ENCODE measurements at places on chromosomes 6 and 20.

GRCh38 chr6:135088281-135088680 lies 33.7 kb upstream of the HBS1L start:
- DNase-seq, result no peak

- DNase-seq, result no peak
Measured at GRCh38 chr20:10318291-10319024, 99.8 kb downstream of the SNAP25 start.

DNA sequence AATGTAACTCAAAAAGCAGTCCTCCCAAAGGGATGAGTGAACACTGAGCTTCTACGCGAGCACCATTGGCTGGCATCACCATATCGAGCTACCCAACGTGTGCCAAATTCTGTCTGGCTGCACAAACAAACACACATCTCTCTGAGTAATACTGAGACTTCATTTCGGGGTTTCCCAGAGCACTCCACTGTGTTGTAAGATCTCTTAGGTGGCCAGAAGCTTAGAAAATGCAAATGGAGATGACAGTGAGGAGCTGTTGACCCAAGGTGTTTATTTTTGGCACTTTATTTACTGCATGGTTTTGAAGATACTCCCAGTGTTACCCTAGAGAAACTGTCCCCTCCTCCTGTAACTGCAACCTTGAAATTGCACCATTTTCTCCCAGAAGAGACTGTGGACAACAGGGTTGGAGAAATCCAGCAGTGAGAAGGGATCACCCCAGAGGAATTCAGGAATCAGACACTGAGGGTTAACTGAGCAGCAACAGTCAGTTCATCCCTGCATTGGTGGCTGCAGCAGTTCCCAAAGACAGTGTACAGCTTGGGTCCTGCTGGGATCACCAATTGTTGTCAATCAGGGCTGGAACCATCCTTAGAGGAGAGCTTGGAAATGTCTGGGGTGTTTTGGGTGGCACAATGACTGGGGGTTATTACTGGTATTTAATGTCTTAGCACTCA lies 1.0 kb upstream of the RIPOR2 start:
- no peak for DNase-seq

DNA sequence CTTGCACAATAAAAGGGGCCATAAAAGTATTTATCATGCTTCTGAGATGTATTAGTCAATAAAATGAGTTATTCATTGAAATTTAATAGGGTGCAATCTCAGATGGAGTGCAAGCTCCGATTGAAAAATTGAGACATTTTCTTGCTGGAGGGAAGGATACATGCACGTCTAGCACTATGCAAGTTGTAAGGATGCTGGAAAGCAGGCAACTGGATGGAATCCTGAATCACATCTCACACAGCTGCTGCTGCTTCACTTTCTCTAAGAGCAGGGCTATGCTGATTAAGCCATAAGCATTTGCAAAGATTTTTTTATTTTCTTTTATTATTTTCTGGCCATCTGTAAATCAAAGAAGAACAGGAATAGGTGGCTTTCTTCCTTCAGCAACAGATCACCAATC lies 308.8 kb upstream of the EPHA7 start:
- DNase-seq, result no peak

DNA sequence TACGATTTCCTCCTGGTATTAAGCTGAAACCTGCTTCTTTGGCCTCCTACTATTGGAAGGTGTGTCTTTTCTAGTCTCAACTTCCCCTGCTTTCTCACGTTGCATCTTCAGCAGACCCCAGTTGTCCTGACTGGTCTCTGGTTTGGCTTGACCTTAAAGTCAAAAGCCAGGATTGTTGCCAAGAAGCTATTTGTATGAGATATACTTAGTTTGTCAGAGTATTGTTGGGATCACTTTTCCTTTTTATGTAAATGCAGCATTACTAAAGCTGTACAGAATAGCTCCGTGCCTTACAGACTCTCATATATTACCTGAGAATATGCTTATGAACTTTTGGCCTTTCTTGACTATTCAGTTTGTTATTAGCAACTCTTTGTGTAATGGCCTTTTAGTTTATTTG lies 61.1 kb downstream of the TSPYL4 start:
- no peak for DNase-seq

DNA sequence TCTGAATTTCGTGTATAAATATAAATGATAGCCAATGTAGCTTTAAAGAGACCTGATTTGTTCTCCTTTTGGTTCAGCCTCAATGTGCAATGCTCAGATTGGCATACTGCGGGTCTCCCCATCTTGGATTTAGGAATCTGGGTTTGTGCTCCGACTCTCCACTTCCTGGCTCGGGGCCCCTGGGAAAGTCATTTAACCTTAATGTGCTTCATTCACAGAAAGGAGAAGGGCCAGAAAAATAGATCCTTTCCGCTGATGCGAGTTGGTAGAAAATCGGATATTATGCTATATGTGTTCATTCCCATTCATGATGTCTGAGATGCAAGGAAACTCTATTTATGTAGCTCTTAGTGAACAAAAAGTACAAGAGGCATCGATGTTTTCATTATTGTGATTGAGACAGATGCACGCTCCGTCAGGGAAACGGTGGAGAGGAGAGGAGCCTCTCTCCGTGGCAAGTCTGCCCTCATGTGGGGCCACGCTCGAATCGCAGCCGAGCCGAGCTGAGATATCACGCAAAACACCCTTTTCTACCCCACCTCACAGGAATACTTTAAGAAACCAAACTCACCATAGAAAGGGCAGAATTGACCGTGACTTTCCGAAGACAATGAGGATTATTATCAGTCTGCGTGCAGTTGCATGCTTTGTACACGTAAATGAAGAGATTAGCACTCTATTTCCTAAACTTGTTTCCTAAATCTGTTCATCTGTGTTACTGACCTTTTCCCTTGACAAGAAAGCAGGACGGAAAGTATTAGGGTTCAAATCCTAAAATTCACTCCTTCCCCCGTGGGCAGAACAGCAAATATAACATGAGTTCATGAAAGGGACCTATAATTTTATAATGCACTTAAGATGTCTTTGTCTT lies 136.6 kb downstream of the COL9A1 start:
- peak; percentile 67 for DNase-seq

DNA sequence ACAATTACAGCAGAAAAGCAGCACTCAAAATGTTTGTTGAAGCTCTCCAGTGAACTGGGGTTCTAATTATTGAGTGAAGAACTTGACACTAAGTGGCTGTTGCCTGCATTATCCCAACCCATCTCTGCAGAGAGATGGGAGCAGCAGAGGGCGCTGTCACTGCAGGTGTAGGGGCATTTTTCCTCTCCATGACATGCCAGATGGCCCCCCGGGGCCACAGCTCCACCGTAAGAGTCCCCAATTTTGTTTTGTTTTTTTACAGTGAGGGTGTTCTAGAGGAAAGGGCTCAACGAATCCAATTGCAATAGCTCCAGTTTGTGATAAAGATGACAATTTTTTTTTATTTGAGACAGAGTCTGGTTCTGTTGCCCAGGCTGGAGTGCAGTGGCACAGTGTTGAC lies 1.9 kb upstream of the FUCA2 start:
- DNase-seq, result peak; percentile 29

GRCh38 chr6:7238900-7239589 lies 74.0 kb downstream of the SSR1 start:
- peak; percentile 75 for DNase-seq

DNA sequence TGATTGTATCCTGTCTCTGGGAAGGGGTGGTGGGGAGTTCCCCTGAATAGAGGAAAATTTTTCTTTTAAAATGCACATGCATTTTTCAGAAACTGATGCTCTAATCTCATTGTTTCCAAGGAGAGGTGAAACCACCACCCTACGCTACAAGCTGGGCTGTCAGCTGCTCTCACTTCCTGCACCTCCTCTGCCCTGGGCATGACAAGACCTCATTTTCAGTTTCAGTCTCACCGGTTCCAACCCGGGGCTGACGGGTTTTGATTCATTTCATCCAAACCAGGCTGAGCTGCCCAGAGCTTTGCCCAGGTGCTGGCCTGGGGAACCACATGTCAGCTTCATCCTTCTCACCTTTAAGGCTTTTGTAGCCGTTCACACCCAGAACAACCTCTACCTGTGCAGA lies 99.7 kb downstream of the EYA2 start:
- DNase-seq, result no peak

DNA sequence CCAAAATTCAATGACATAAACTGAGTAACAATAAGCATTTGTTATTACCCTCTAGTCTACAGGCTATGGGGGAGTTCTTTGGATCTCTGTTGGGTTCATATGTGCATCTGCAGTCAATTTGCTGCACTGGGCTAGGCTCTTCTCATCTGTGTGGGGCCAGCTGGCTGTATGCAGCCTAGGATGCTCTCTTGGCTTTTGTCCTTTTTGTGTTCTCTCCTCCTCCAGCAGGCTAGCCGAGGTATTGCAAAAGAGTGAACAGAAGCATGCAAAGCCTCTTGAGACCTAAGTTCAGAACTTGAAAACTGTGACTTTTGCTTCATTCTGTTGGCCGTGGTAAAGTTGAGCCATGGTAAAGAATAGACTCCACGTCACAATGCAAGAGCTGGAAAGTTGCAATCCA lies 62.8 kb upstream of the FOXO3 start:
- peak; percentile 49 for DNase-seq

GRCh38 chr6:125554456-125554855 lies 195.0 kb upstream of the HEY2 start:
- no peak for DNase-seq

- DNase-seq, result no peak
Measured at GRCh38 chr6:38978139-38978704, 70.4 kb upstream of the GLP1R start.

DNA sequence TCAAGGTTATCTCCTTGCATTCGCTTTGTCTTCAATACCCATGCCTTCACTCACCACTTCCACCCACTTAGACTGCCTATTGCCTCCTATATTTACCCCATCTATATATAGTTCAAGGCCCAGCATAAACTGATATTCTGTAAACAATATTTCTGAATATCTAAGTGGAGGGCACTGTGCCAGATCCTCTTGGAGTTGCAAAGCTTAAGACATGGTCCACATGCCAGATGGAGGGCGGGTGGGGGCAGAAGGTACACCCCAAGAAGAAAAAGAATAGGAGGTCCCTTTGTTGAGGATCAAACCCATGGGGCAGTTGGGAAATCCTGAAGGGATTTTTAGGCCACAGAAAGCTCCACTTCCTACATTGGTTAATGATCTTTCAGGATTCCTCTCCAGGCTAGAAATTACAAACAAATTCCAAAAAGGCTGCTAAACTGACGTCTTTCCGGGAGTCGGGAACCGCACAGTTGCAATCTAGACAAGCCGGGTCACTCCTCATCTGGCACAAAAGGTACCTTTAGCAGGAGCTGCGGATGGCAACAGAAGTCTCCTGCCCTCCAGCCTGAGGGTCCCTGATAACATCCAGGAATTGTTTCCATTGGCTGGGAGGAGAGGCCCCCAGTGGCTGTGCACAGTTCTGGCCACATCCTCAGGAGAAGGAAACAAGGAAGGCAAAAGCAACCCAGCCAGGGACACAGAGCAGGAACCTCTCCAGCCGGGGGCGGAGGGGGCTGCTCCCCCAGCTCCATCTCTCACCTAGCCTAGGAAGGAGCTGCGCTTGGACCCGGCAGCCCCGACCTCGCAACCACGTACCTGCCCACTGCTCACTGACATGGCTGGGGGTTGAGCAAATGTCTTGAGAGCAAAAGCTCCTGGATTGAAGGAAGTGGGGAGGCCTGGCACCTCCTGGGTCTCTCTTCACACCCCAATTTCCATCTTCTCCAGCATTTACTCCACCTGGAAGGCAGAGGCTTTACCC lies 5.9 kb upstream of the LPIN3 start:
- DNase-seq, result no peak

GRCh38 chr20:44684047-44684967 lies 30.9 kb upstream of the CCN5 start:
- DNase-seq, result no peak

DNA sequence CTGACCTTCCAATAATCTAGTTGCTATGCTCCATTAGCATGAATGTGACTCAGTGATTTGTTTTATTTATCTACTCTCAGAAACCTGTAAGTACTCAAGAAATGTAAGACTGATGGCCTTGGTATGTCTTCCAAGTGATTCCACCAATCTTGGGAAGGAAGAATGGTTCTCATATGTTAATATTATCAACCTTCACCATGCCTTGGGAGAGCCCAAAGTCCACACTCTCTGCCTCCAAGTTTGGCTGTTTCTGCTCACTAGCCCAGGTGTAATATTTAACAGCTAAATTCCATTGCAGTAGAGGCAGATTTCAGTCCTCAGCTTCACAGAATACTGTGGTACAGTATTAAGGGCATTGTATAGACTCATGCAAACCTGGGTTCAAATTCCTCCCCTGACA lies 51.8 kb downstream of the CLIC5 start:
- no peak for DNase-seq

All from cerebellar cortex (tissue), 1 donor.